Stimulated activated naive B cell treated with anti-CD40 and anti-IgM and Interleukin-4, amounts not matched to agents 10 μg/mL and 1 μg/mL and 100 μg/mL, for 72 hours (primary cell): ENCODE measurements at places on chromosomes 6 and 20.
A peak's percentile ranks its signal among the peaks of the same experiment; 100 is the strongest.

- no peak for DNase-seq
These were observed 23.0 kb downstream of the IL17F start for GRCh38 chr6:52221302-52221701.

GRCh38 chr6:73985891-73986290 is 289.9 kb downstream of the CD109 start:
- DNase-seq = no peak

- DNase-seq = peak; percentile 81
These were observed at the start of gene CDK5RAP1 for GRCh38 chr20:33401184-33401920. Gene CDK5RAP1, minus strand, starts transcription at chr20:33401519. Its CDS starts 4,455 bp downstream, at chr20:33397064.

GRCh38 chr6:107218142-107218541 is 102.8 kb upstream of the BEND3 start:
- no peak for DNase-seq

GRCh38 chr6:83153883-83154521 is 39.1 kb downstream of the PGM3 start:
- no peak for DNase-seq
